ENCODE measurements at places on chromosomes 2 and 18.

GRCh38 chr2:241123816-241124536 is 21.9 kb upstream of the MTERF4 start:
- DNase-seq = no peak

DNA sequence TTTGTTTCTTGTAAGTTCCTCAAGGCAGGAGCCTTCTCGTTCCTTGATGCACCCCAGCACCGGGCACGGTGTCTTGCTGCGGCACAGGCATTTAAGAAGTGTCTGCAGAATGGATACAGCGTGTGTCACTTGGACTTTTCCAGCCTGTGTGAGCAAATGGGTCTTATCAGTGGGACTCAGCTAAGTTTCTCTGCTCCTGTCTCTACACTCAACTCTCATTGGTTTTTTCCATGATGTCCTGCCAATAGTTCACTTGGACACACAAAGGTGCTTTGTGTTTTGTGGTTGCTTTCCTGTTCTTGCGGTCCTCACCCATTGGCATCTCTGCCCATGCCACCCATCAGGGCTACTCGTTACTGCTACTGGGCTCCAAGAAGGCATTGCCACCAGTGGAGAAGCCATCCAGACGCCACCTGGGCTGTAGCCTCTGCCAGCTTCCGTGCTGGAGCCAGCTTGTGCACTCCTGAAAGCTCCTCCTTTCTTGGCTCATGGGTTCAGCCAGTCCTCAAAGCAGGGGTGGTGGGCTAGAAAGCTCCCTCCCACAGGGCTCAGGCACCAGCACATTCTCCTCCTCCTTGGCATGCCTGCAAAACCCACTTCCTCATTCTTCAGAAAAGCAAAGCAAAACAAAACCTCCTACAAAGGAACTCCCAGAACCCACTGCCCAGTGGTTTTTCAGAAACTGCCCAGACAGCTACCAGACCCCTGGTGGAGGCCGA is 41.4 kb downstream of the IL1R2 start:
- peak; percentile 66 for DNase-seq

DNA sequence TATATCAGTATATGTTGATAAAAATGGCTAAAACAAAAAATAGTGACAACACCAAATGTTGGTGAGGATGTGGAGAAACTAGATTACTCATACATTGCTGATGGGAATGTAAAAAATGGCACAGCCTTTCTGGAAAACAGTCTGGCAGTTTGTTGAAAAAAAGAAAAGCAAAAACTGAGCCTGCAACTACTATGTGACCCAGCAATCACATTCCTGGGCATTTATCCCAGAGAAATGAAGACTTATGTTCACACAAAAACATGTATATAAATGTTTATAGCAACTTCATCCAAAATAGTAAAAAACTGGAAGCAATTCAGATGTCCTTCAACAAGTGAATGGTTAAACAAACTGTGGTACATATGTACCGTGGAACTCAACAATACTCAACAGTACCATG is 7.5 kb upstream of the KDSR start:
- DNase-seq = no peak

DNA sequence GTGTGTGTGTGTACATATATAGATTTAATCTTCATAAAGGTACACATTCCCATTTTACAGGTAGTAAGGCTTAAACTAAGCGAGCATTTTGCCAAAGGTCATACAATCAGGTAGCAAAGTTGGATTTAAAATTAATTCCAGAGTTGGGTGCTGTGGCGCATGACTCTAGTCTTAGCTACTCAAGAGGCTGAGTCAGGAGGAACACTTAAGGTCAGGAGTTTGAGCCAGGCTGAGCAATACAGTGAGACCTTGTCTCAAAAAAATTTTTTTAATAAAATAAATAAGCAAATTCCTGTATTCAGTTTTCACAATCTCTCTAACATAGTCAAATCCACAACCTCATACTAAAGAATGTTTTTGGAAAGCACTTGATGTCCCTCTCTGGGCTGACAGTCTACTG is 111.5 kb upstream of the LDLRAD4 start:
- DNase-seq = no peak

- no peak for DNase-seq
Observed at GRCh38 chr18:42080340-42080739, 125.3 kb downstream of the PIK3C3 start.

- no peak for DNase-seq
Observed at GRCh38 chr2:11711751-11712150, 34.7 kb upstream of the LPIN1 start.

DNA sequence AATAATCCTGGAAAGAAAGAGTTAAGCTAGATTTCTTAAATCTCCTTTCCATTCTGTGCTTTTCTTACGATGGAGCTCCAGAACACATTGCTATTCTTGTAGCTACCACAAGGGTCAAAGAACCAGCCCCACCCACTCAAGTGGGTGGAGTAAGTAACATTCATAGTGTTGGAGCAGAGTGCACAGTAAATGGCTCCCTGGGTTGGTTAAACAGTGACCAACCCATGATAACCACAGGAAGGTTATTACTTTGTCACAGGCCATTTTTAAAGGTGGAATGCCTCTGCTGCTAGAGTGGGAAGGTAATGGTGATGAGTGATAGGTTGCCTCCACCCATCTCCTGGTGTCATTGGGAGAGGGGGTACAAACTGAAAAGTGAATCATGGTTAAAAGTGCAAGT is 13.9 kb downstream of the ARPC2 start:
- no peak for DNase-seq

DNA sequence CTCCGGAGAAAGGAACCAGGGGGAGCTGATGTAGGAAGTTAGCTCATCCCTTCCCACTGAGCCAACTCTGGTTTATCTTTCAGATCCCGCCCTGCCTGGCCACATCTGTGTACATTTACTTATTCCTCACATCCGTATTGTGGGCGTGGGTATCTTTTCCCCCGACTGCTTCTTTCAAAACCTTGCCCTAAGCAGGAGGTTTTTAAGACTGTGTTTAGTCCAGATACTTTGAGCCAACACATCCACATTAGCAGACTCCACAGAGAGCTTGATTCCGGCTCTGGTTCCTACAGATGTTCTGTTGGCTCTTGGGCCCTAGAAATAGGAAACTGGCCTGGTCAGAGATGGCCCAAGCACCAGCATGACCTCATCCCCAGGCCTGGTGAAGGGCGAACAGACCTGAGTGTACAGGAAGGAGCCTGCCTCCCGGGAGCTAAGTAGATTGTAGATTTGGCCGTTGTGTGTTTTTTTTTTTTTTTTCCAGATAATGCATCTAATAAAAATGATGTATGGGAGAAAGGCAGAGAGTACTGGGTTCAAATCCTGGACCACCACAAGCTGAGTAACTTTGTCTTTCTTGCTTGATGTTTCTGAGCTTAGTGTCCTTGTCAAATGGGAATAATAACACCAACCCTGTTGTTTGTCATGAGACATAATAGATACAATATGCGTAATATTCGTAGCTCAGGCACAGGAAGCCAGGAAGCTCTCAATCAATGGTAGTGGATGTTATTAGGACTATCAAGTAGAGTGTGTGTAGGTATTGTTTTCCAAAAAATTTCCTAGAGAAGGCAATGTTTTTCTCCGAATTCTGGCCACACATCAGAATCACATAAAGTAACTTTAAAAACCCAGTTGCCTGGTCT is 92.3 kb downstream of the PRKCE start:
- no peak for DNase-seq

- no peak for DNase-seq
Observed at GRCh38 chr2:174145827-174146226, 102.5 kb downstream of the OLA1 start.

- DNase-seq = peak; percentile 5
Observed at GRCh38 chr2:233556881-233557736, 9.5 kb downstream of the USP40 start.
